Fibroblast of skin of abdomen (primary cell): ENCODE measurements at places on chromosomes 5 and 9.

DNA sequence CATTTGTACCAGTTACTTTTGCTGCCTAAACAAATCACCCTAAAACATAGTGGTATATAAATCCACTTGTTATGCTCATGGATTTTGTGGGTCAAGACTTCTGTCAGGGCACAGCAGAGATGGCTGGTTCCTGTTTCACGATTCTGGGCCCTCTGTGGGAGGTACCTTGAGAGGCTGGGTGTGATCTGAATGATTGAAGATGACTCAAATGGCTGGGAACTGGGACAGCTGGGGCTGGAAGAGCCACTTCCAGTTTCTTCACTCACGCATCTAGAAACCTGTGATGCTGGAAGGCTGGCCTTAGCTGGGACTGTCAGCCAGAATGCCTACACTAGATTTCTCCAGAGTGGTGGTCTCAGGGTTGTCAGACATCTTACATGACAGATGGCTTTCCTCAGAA lies 88.1 kb downstream of the KIF4B start:
- DNase-seq, result no peak

DNA sequence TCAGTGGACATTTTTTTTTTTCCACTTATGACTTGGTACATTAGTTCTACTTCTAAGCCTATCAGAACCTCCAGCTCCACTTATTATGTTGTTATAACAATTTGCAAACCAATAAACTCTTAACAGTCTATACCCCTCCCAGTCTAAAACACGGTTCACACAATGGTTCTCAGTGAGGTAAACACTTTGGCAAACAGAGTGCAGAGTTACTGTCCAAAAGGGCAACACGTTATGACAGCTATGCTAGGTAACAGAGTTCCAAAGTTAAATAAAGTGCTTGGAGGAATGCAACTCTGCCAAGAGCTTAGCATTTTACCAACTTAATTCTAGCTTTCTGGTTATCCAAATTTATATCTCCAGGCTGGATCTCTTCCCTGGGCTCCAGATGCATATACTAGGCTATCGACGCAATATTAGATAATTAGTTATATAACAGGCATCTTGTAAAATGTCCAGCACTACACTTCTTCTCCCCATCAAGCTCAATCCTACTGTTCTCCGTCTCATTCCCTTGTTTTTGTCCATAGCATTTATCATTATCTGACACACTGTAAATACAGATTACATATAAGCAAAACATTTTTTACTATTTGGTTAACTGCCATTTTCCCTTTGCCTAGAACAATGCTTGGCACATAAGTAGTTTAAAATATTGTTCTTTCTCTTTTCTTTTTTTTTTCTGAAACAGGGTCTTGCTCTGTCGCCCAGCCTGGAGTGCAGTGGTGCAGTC lies 14.3 kb downstream of the FNBP1 start:
- DNase-seq, result no peak

DNA sequence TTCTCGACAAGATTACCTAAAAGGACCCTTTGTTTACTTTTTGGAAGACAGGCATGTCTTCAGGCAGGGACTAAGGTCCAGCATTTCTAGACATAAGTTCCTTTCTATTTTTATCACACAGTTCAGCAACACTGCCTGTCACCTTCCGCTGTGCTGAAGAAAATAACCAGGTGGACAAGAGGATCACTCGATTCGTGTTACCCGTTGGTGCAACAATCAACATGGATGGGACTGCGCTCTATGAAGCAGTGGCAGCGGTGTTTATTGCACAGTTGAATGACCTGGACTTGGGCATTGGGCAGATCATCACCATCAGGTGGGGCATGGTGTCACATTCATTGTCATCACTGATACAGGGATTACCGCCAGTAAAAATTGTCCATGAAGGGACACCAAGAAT lies 85.6 kb upstream of the PLPP6 start:
- no peak for DNase-seq

GRCh38 chr5:14712666-14713065 lies 48.1 kb downstream of the OTULIN start:
- no peak for DNase-seq

- no peak for DNase-seq
These were observed 1495.6 kb upstream of the CDH6 start for GRCh38 chr5:29697785-29698414.

GRCh38 chr5:146860213-146860893 lies 18.2 kb downstream of the PPP2R2B start:
- peak; percentile 24 for DNase-seq

GRCh38 chr9:8679371-8679822 lies 879.8 kb upstream of the DMAC1 start:
- peak; percentile 49 for DNase-seq

- DNase-seq, result no peak
These were observed 86.0 kb upstream of the TNFSF8 start for GRCh38 chr9:115016344-115016743.

GRCh38 chr5:55927861-55928655 lies 66.7 kb downstream of the IL6ST start:
- DNase-seq, result no peak

DNA sequence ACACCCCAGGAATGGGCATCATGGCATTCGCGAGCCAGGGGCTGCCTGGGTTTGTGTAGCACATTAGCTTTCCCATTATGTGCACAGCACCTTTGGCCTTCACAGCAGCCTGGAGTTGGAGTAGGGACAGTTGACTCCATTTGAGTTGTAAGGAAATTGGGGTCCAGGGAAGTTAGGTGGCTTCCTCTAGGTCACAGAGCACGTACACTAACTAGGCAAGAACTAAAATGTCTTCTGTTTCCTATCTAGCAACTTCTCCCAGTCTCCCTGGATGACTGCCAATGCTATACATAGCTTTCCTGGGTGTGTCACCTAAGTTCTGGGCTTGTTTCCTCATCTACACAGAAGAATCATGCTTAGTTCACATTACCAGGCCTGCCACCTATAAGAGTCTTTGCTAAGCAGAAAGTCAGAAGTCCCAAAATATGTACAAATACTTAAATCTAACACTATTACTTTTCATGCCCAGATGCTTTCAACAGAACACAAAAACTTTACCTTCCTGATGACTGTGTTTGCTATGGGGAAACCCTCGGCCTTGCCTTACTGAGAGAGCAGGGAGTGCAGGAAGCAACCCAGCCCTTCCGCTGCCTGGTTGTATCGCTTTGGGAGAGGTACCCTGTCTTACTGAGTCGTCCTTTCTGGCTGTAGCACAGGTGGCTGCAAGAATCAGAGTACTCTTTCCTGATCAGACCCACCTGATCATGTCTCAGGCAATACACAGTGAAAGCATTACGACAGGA lies 12.0 kb downstream of the MACROH2A1 start:
- DNase-seq, result peak; percentile 91

GRCh38 chr5:112713206-112713605 lies 24.5 kb upstream of the APC start:
- no peak for DNase-seq

- peak; percentile 54 for DNase-seq
These were observed 307.0 kb upstream of the TLE4 start for GRCh38 chr9:79264511-79265355.

GRCh38 chr5:9474219-9475002 lies 71.5 kb downstream of the SEMA5A start:
- peak; percentile 69 for DNase-seq

- DNase-seq, result no peak
These were observed 50.2 kb upstream of the DAB2IP start for GRCh38 chr9:121601194-121601593.

DNA sequence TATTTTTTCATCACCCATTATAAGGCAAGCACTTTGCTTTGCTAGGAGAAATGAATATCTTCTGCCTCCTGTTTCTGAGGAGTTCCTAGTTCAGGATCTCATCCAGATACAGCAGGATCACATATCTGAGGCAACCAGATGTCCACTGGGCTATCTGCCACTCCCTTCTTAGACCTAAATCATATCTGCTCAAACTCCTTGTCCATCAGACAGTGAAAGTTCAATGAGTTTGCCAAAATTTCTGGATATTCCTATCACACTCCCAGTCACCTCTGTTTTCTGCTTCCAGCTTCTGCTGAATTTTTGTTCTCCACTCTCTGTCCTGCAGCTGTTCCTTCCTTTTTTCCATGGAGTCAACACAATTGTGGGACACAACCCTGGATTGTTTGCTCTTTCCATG lies 54.2 kb upstream of the BASP1 start:
- no peak for DNase-seq

- DNase-seq, result peak; percentile 13
These were observed 288.9 kb downstream of the RAB3C start for GRCh38 chr5:58871648-58872242.

GRCh38 chr5:147887930-147888329 lies 9.4 kb downstream of the SCGB3A2 start:
- DNase-seq, result peak; percentile 24

- no peak for DNase-seq
These were observed 161.6 kb downstream of the ACTL7B start for GRCh38 chr9:108694170-108694569.

DNA sequence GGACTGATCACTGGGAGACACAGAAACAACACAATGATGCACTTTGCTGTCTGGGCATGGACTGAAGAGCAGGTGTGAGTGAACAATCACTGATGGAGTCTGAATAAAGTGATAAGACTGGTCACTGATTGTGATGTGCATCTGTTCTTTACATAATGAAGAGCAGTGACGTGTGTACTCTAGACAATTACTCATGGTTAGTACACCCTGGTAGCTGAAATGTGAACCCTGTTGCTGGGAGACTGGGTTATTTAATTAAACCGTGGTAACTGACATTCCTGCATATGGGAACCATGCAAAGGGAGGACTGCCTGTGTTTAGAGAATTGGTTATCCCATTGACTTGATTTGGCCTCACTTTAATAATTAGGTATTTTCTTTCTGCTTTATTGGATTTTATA lies 202.9 kb downstream of the NR2F1-AS1 start:
- DNase-seq, result peak; percentile 73

GRCh38 chr9:36110434-36110833 lies 26.1 kb upstream of the GLIPR2 start:
- DNase-seq, result no peak

- DNase-seq, result peak; percentile 48
These were observed 103.0 kb upstream of the ERCC6L2 start for GRCh38 chr9:95772320-95773052.

- peak; percentile 28 for DNase-seq
These were observed 103.9 kb downstream of the SPOCK1 start for GRCh38 chr5:137395011-137395755.

GRCh38 chr5:116652903-116653302 lies 78.3 kb upstream of the SEMA6A start:
- peak; percentile 36 for DNase-seq

GRCh38 chr9:135908093-135908753 lies 877 bp upstream of the CAMSAP1 start:
- no peak for DNase-seq

- no peak for DNase-seq
These were observed 8.6 kb upstream of the COL27A1 start for GRCh38 chr9:114146735-114147134.

- DNase-seq, result no peak
These were observed 287.9 kb downstream of the ZSWIM6 start for GRCh38 chr5:61619777-61620518.

DNA sequence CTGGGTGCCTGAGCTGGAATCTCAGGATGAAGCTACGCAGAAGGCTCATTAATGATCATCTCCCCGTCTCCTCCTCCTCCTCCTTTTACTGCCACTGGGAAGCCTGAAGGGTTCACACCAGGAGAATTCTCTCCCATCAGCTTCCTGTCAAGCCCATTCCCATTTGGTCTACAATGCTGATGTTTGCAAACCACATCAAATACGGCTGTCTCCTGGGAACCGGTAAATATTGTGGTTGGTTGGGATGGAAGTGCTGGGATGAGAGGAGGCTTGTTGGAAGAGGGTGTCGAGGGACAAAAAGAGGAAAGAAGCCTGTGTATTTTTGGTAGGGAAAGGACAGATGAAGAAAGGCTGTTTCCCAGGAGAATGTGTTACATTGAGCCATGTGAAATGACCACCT lies 13.2 kb upstream of the S1PR3 start:
- no peak for DNase-seq

DNA sequence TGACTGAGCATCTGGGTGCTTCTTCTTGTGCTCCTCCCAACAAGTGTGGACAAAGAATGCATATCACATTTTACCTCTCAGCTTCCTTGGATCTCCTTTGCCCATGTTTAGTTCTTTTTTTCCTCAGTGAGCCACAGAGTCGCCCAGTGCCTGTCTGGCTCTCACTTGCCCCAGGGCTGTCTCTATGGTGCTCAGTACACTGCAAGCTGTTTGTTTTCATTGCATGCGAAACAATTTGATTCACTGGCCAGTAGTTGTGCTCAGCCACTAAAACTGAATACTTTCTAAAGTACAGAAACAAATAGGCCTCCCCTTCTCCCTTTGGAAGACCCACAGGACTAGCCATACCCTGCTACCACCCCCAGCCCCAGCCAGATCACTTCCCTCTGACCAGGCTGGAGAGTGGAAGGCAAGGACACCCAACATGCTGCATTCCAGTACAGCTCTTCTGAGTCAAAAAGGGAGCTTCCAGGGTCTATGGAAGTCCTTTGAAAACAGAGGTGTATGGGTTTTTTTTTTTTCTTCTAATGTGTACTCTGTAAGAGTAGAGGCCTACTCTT lies 3.8 kb downstream of the LHFPL2 start:
- DNase-seq, result no peak

DNA sequence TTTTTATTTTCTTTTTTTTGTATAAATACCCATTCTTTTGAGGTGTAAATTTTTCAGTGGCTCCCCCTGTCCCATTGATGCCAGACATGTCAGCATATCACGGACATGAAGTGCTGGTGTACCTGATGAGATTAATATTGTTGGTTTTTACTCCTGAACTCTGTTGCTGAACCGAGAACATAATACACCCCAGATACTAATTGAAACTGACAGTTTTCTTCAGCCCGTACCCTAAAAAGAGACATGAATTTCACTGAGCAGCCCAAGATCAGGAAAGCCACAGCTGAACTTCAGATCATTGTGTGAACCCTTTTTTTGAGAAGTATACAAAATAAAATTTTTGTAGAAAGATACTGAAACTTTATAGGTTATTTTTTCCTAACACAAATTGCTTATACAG lies 75.7 kb downstream of the PRDM9 start:
- no peak for DNase-seq

DNA sequence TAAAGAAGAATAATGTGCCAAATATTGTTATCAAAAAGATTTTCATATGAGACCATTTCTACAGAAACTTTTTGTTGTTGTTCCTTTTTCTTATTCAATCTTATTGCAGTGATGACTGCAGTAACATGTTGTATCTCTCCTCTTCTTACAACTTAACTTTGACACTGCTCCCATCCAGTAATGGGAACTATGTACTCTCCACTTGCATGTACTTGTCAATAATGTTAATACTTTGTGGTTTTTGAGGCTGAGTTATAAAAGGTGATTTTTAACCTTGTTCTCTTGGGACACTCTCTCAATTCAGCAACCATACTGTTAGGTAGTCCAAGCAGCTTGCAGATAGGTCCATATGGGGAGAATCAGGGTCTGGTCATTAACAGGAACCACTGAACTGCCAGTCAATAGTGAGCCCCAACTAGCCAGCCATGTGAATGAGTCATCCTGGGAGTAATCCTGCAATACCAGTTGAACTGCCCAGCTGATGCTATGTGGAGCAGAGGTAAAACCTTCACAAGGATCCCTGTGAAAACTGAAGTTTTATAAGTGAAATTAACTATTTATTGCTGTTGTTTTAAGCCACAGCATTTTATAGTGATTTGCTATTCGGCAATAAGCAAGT lies 199.6 kb upstream of the DAB2 start:
- no peak for DNase-seq
